ENCODE measurements at places on chromosomes 13 and 19.

- no peak for DNase-seq
These were observed 34.2 kb upstream of the C19orf12 start for GRCh38 chr19:29748996-29749849.

DNA sequence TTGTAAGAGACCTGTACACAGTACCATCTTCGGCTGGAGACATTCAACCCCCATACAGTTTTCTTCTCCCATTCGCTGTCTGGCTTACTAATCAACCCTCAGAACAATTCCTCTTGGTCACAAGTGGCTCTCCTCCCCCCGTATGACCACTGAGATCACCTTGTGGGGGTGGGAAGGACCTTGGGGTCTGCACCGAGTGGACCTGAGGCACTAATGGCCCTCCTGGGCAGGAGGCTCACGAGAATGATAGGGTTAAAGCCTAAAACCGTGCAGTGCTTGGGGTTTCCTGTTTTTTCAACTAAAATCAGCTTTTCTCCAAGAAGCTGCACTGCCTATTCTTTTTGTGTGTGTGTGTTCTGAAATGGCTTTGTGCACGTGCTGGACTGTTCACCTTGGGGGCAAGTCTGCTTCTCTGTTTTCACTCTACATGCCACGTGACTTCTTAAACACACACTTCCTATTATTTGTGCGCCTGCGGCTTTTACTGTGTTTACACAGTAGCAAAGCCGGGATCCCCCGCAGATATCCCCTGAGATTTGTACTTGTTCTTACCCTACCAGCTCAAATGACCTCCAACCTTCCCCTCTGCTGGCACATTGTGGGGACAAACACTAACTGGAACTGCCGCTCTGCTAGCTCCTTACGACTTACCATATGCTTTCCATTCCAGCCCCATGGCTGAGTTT lies 12.3 kb downstream of the RBM26 start:
- no peak for DNase-seq

DNA sequence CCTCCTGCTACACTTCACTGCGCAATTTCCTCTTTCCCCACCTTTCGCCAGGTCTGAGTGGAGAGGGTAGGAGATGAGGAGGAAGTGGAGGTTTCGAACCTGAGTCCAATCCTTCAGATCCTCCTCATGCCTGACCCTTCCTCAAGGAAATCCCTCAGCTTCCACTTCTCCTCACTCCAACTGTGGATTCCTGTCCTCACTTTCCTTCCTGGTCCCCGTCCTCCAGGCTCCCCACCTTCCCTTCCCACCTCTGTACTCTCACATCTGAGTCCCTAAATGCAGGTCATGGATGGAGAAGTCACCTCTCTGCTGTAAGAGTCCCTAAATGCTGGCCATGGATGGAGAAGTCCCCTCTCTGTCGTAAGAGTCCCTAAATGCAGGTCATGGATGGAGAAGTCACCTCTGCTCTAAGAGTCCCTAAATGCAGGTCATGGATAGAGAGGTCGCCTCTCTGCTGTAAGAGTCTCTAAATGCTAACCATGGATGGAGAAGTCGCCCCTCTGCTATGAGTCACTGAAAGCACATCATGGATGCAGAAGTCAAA lies 3.1 kb downstream of the TMEM86B start:
- no peak for DNase-seq

- DNase-seq, result peak; percentile 34
These were observed 14.7 kb upstream of the GRAMD1A start for GRCh38 chr19:34985249-34986022.

GRCh38 chr19:709965-710571 lies 1.3 kb downstream of the PALM start:
- DNase-seq, result no peak

- DNase-seq, result no peak
These were observed at the start of gene CBLC for GRCh38 chr19:44777715-44778347. TSS of gene CBLC (plus strand) at chr19:44777890. CDS start at chr19:44777932, 42 bp downstream.

GRCh38 chr13:32246468-32246867 lies 68.7 kb downstream of the ZAR1L start:
- DNase-seq, result peak; percentile 72

DNA sequence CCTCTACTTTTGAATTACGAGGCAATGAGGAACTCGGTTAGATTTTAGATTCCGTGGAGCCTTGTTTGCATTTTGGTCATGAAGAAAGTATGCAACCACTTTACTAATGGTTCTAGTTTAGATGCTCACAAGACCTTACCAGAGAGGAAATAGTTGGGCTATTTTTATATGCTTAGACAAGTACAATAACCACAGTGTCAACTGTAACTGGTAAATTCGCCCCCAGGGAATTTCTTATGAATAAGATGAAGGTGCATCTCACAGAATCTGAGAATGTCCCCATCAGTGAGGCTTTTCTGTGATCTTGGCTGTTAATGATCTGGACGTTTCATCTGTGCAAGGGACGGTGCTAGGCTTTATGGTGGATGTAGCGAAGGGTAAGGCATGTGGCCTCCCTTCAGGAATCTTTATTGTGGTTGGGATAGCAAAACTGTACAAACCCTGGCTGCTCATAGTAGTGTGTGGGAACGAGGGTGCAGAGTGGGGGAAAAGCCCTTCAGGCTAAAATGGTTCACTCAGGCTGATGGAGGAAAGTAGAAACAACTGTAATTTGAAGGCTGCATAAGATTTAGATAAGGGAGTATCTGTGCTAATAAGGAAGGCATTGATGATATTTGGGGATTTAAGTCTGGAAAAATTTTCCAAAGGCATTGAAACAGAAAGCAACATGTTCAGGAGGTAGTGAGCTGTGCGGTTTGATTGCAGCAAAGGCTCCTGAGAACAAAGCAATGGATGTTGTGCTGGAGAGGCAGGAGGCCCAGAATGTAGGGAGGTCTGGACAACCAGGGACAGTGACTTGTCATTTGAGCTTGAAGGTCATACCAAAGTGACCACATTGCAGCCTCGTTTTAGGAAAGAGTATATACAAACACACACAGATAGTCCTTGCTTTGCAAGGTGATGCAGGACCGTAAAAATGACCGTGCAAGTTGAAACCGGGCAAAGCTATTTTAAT lies 28.4 kb downstream of the UBAC2 start:
- peak; percentile 80 for DNase-seq

DNA sequence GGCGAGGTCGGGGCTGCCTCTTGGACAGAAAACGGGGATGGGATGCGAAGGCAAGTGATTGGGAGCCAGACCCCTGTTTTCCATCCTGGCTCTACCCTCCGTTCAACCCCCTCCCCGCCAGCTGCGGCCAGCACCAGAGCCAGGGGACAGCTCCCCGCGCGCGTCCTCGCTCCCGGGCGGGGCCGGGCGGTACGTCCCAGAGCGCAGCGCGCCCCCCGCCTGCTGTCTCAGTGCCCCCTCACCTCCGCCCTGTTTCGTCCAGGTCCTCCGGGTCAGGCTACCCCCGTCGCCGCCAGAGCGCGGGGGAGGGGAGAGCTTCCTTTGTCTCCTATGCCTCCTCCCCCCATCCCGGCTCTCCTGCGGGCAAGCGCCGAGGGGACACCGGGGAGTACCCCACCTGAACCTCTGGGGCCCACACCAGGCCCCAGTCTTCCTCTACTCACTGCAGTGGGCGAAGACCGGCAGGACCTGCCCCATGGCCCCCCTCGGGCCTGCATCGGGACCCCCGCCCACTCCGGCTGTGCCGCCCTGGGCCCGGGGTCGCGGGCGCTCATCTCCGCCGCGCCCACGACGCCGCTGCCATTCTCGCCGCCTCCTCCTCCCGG lies 396 bp downstream of the RTN2 start:
- peak; percentile 33 for DNase-seq

- DNase-seq, result no peak
These were observed 1541.8 kb downstream of the EFNB2 start for GRCh38 chr13:104993708-104994107.

DNA sequence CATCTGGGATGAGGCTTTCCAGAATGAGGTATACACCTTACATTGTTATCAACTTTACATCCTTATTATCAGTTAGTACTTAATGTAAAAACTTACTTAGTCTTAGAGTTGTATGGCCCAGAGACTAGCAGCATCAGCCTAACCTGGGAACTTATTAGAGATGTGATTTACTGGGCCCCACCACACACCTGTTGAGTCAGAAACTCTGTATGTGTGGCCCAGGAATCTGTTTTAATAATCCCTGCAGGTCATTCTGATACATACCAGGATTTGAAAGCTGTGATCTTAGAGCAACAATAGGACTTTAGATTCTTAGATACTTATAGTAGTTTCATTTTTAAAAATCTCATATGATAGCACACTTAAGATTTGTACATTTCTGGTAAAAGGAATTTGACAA lies 17.4 kb downstream of the FNDC3A start:
- no peak for DNase-seq

DNA sequence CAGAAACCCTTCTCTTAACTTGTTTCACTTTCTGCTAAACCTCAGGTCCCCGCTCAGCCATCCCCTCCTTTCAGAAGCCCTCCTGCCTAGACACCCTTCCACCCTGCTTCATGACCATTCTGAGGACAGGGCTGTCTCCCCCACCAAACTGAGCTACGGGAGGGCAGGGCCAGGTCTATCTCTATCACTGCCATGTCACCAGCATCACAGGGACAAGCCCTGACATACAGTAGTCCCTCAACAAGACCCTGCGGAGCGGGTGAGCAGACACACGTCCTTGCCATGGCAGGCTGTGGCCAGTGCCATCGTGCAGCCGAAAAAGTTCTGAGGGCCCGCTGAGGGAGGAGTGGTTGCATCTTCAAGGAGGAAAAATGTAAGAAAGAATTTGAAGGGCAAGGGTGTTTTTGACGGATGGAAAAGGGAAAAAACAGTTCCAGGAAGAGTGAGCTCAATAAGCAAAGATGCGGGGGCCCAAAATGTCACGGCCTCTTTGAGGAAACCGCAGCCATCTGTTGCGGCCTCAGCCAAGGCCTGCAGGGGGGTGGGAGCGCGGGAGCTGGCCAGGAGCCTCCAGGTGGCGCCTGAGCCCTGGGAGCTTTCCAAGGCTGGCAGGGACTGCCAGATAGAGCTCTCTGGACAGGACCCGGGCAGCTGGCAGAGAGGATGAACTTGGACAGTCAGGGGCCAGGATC lies 8.1 kb downstream of the PTGIR start:
- peak; percentile 76 for DNase-seq

DNA sequence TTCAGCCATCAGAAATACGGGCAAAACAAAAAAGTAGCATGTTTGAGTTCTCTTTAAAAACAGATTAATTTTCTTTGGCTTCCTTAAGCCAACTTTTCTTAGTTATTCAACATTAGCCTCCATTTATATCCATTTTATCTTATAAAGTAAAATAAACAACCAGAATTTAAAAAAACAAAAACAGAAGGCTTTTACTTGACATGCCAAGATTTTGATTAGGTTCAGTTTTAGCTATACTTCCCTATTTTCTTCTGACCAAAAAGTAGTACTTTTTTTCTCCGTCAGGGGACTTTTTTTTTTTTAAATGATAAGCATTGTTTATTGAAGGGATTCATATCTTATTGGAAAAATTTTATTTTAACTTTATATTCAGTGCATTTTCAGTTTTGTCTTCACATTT lies 18.1 kb downstream of the RNASEH2B start:
- no peak for DNase-seq

GRCh38 chr13:67048084-67048820 lies 181.9 kb downstream of the PCDH9 start:
- DNase-seq, result no peak

- no peak for DNase-seq
These were observed 7.4 kb downstream of the EID2B start for GRCh38 chr19:39525205-39525604.

DNA sequence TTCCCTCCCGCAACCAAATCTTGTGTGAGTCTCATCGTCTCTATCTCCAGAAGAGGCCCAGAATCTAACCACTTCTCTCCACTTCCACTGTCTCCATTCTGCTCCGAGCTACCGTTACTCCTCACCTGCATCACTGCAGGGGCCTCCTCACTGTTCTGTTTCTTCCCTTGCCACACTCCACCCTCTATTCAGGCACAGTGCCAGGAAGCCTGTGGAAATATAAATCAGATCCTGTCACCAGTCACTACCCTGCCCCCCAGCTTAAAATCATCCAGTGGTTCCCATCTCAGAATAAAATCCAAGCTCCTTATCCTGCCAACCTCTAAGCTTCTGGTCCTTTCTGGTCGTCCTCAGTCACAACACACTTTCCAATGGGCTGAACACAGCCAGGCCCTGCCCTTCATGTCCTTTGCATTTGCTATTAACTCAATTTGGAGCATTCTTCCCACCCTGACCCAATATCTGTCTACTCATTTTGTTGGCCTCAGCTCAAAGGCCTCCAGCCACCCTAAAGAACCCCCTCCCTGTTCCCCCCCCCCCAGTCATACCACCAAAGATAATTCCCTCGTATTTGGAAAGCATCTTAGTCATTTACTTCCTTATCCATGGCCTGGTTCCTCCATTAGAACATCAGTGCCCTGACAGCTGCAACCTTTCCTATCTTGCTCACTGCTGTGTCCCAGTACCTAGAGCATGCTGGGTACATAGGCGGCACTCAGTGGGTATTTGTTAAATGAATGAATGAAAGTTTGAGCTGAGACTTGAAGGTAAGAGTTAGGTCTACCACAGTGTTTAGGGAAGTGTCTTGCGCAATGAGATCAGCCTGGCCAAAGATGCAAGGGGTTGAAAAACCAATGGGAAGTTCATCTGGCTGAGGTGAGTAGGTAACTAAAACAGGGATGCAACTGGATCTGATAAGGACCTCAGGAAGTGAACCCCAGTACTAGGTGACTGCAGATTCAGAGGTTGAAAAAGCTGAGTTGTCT lies 24.4 kb downstream of the ZNF175 start:
- DNase-seq, result no peak

DNA sequence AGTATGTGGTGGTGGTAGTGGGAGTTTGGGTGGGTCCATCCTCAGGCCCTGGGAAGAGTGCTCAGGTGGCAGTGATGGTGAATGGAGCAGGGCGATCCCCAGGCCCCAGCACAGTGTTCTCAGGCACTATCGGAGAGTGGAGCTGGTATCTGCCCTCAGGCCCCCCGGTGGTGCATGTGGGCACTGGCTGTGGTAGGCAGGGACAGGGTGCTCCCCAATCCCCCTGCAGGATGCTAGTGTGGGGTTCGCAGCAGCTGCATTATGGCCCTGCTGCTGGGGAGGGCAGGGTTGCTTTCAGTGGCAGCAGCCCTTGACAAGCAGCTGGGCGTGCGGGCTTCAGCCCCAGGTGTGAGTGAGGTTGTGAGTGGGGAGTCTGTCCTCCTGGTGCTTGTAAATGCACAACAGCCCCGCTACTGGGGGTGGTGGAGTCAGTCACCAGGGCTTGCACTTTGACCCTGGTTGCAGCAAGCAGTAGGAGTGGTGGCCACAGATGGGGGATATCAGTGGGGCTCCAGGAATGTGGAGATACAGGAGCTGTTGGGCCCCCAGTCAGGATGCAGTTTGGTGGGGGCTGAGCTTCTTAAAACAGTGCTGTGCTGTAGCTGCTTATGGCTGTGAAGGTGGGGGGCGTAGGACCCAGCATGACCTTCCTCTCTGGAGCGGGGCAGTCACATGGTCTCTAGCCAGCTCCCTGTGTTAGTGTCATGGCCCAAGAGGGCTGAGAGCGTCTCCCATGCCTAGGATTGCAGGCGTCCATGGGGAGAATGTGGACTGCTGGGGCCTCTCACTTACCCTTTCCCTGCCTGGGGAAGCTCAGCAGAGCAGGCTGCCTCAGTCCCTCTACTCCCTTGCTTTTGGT lies 38.7 kb upstream of the ARHGEF7 start:
- DNase-seq, result no peak
